Activated gamma-delta T cell treated with Interleukin-2 at 50 U/mL for 16 hours (primary cell): ENCODE measurements at places on chromosomes 16 and 17.

GRCh38 chr17:39092692-39093230, 58.7 kb downstream of the PLXDC1 start:
- no peak for DNase-seq

- DNase-seq = no peak
Measured at GRCh38 chr17:17915183-17915582, 57.0 kb downstream of the TOM1L2 start.

GRCh38 chr17:48613862-48614694, 1.0 kb downstream of the HOXB8 start:
- DNase-seq = no peak

DNA sequence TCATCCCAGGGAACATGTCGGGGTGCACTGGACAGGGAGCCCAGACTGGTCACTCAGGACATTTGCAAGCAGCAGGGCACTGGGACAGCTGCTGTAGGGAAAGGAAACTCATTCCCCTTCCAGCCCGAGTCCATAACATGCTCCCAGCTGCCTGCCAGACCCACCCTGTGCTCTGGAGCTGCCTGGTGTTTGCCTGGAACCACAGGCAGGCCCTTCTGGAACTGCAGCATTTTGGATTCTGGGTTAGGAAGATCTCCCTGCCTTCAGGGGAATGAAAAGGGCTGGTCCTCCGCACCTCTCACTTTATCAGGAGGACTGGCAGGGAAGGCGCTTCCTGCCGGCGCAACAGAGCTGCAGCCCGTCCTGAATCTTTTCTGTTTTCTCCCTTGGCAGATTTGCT, 41.2 kb downstream of the MEAK7 start:
- no peak for DNase-seq

- DNase-seq = no peak
Measured at GRCh38 chr17:41403404-41404023, 6.1 kb upstream of the KRT31 start.

- no peak for DNase-seq
Measured at GRCh38 chr16:77840673-77841501, 52.5 kb downstream of the VAT1L start.

GRCh38 chr16:49530427-49530970, 156.9 kb downstream of the C16orf78 start:
- no peak for DNase-seq

GRCh38 chr16:22969567-22969966, 155.6 kb downstream of the HS3ST2 start:
- DNase-seq = no peak

DNA sequence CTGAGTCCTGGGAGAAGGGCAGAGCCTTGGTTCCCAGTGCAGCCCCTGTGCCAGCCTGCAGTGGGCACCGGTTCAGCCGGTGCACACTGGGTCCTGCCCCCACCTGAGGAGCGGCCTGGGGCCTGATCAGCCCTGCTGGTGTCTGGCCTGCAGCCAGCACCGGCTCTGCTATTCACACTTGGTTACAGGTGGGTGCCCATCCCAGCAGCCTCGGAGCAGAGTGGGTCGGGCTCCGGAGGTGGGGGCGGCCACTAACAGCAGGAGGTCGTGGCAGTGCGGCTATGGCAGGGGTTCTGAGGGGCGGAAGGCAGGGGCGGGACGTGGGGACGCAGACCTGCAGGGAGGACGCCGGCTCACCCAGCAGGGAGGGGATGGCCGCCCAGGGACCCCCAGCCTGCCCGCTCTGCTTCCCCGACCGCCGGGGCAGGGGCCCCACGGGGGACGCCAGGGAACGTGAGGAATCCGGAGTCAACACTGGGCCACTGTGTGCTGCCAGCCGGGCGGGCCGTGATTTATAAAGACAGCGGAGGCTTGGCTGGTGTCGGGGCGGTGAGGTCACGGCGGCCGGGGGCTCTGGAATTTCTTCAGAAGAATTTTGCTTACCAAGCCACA, 20.3 kb downstream of the METRNL start:
- DNase-seq = peak; percentile 31

GRCh38 chr16:57049678-57050077, 42.7 kb upstream of the CPNE2 start:
- no peak for DNase-seq

- no peak for DNase-seq
Measured at GRCh38 chr17:64095144-64095882, 34.6 kb downstream of the ERN1 start.

- no peak for DNase-seq
Measured at GRCh38 chr17:57135026-57135788, 50.2 kb downstream of the AKAP1 start.

GRCh38 chr17:14101976-14102375, 32.7 kb downstream of the COX10 start:
- DNase-seq = no peak

DNA sequence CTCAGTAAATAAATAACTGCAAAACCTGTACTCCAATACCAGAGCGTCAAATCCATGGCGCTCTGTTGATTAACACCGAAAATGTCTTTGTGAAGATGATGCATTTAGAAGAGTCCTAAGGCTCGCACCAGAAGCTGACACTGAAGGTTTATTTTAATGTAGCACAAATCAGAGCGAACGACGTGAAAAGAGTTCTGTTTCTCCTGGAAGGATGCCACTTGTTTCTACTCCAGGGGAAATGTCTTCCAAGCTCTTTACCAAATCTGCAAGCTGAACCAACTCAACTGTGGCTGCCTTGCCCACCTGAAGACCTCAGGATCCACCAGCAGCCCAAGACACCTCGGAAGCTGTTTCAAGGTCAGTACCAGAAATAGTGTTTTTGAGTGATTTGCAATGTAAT, 194.4 kb upstream of the MAF start:
- DNase-seq = no peak

DNA sequence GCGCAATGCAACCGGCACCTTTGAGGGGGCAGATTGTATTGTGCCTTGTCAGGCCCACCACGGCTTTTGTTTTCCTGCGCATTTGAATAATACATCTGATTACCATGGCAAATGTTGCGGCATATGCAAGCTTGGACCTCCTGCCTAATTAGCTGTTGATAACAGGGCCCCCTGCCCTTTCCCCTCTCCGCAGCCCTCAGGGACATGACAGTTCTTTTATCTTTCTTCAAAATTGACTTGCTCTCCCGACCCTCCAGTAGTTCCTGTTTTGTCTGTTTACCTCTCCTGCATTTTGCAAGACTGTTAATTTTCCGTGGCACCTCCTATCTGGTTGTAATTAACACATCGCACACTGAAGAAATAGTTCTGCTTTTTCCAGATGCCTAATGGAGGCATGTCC, 86.8 kb downstream of the RBFOX1 start:
- DNase-seq = no peak

GRCh38 chr16:66936889-66937554, 1.7 kb downstream of the CES2 start:
- no peak for DNase-seq

- peak; percentile 93 for DNase-seq
Measured at GRCh38 chr16:50547340-50548124, 664 bp upstream of the NKD1 start.

GRCh38 chr16:89388536-89388935, 101.8 kb downstream of the ANKRD11 start:
- DNase-seq = no peak

DNA sequence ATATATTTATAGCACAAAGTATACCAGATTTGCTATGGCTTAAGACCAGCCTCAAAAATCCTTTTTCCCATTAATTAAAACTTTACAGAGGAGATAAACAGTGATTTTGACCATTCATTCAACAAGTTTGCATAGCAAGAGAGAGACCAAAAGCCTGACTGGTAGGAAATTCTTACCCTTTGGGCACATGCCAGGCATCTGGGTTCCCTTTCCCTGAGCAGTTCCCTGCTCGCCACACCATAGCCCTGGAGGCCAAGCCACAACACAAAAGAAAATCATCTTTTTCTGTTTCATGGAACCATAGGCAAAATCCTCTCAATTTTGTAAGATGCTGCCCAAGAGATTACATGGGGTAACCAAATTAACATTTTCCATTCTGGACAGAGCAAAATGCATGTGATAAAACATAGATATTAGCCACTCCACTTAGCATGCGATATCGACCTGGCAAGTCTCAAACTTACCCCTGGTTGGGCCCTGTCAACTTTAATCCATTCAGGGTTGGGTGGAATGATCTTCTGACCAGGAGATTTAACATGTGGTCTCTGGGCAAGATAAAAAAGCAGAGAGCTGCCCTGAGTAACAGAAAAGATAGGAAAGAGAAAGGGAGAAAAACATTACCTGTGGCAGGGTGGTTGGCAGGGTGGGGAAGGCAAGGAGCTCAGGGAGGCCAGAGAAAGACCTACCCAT, 57.6 kb upstream of the B4GALNT2 start:
- no peak for DNase-seq

GRCh38 chr17:63095459-63095858, 129.4 kb downstream of the TANC2 start:
- DNase-seq = no peak

DNA sequence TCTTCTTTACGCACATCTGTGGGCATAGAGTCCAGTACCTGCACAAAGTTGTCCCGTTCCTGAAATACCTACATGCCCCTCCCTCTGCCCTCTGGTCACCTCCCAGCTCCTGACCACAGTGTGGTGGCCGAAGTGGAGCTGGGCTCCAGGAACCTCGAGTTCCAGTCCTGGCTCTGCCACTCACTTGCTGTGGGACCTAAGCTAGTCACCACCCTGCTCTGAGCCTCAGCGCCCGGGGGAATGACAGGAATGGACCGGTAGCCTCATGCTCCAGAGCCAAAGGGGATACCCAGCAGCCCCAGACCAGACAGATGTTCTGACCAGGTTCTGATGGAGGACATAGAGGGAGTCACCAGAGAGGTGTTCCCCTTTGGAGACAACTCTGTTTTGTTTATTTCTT, 26.7 kb upstream of the ITGA3 start:
- no peak for DNase-seq

DNA sequence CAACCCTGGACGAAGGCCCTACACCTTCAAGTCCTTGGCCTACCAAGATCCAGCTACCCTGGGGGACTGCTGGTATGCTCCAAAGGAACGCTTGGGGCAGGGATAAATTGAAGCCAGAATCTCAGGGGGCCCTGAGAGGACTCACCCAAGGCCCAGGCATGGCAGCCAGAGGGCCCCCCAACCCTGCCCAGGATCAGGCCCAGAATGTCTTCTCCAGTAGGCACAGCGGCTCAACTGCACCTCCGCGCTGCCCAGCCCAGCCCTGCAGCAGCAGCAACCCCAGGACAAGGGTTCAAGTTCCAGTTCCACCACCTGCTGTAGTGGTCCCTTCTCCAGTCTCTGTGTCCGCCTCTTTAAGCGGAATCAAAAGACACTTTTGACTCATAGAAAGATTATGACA, 2.2 kb downstream of the TFAP4 start:
- DNase-seq = no peak

GRCh38 chr17:29753845-29754439, 131.2 kb upstream of the CORO6 start:
- DNase-seq = no peak
